Left kidney (tissue), 8 donors: ENCODE measurements at places on chromosomes 3 and 15. TPM values are rescaled to one million over a fixed set of nuclear protein-coding genes. Genes with fewer than 3 reads are reported as not detected.

DNA sequence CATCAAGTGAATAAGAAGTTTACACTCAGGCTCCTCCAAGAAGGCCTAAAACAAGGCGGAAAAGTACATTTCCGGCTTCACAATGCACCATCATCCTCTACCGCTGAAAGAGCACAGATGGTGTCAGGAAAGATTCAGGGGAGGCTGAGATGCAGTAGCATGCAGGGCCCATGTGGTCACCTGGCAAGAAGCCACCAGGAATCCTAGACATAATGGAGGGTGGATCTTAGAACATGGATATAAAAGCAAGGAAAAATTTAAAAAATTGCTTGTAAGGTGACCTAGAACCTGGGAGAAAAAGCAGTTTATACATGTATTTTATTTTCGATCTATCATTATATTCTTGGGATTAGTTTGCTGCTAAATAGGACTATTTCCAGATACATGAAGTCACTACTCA, 21.9 kb upstream of the OTOL1 start:
- no peak for DNase-seq

HYPK gene
- polyA plus RNA-seq = 21.6 TPM

DNA sequence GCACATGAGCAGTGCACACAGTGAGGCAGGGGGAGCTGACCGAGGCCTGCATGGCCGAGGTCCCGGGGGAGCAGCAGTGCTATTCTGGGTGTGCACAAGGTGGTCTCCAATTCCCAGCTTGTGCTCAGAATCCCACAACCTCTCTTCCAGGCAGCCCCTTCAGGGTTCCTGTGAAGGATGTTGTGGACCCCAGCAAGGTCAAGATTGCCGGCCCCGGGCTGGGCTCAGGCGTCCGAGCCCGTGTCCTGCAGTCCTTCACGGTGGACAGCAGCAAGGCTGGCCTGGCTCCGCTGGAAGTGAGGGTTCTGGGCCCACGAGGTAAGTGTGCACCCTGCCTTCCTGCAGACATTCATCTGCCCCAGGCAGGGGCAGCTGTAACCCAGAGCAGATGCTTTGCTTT, 80.2 kb downstream of the DNASE1L3 start:
- no peak for DNase-seq

DNA sequence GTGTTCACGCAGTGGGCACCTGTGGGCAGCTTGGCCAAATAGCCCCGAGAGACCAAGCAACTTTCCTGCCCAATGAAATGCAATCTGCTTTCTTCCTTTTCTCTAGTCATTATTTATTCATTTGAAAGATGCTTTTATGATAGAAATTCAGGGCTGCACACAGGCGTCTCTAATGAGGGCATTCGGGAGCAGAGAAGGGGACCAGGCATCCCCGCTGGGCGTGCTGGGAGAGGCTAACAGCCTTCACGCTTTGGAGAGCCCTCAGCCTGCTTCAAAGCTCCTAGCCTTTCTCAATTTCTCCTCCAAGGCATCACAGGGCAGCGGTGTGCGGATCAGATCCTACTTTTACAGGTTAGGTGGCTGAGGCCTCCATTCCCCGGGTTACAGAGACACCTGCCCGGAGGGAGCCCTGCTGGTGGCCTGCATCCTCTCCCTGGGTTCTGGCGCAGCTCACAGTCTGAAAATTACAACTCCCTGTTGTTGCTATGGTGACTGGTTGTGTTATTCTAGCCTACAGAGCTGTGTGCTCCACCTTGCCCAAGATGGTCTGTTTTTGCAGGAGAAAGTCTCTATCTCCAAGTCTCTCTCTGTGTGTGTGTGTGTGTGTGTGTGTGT, 21.8 kb upstream of the KLF13 start:
- DNase-seq = no peak

PLA2G4D gene
- 0.07 TPM for polyA plus RNA-seq

DNA sequence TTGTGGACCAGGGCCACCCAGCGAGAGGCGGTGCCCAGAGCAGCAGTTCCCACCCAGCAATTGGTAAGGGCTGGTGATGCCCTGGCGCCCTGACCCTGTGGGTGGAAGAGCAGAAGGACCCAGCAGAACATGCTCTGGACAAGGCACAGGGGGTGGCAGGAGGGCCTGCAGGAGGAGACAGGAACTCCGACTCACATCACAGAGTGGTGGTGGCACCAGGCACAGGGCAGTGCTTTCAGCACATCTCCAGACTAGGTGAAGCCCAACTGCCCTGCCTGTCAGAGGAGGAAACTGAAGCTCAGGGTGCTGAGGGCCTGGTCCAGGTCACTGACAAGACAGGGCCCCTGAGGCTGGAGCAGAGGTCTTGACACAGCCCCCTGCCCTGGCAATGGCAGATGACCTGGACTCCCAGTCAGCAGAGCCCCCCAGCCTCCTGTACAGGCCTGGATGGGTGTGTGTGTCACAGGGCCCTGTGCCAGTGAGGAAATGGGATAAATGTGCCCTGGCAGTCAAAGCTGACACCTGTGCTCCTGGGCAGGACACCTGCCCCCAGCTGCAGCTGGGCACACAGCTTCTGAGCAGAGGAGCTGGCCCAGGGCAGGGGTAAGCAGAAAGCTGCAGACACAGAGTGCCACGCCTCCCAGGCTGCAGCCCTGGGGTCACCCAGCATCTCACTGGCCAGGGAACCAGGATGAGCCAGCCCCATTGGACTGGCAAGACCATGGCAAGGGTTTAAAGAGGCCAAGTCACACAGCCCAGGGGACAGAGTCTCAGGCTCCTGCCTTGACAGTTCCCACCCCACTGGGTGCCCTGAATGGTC, 11.4 kb downstream of the KLF15 start:
- no peak for DNase-seq

RASL12 gene
- polyA plus RNA-seq = 6.1 TPM

- peak; percentile 88 for DNase-seq
These were observed at the start of gene NEDD4 for GRCh38 chr15:55993111-55993803. Gene NEDD4 (minus strand): TSS chr15:55993612. CDS start chr15:55993555, 57 bp downstream.

DNA sequence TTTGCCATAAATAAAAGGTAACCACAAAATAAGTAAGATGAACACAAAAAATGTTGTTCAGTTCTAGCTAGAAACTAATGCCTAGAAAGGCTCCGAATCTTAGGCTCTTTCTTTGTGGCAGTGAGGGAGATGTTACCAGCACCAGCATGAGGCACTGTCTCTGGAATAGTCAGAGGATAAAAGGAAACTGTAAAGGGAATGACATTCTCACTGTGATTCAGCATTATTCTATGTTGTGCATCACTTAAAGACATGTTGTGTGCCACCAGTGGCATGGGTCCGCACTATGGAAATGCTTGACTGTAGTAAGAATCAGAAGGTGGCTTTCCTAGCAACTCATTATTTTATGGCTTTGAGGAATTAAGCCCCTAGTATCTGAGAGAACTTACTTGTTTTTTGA, 70.8 kb downstream of the SEC22A start:
- no peak for DNase-seq

- no peak for DNase-seq
These were observed 32.5 kb downstream of the PARP15 start for GRCh38 chr3:122609798-122610559.

SLC6A20 gene
- 0.37 TPM for polyA plus RNA-seq

DNA sequence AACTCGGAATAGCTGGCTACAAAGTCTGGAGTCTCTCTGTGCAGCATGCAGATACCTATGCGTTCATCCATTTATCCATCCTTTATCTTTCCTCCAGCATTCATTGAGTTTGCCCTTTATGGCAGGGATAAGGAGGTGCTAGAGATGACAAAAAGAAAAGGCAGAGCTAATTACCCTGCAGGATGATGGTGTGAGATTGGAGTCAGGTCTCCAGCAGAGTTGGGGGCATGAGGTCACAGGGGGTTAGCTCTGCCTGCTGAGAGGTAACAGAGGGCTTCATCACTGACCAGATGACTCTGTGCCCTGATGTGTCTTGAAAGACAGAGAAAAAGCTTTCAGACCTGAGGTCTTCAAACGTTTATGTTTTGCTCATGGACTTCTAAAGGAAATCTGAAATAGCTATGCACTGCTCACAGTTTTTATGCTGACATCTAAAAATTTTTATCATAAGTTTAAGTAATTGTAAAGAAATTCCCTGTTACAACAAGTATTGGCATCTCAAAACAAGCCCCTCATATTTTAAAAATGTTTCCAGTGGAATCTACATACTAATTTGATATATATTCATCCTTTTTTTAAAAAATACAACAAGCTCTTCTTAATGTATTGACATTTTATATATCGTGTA, 132.3 kb upstream of the ANKRD28 start:
- DNase-seq = no peak

DNA sequence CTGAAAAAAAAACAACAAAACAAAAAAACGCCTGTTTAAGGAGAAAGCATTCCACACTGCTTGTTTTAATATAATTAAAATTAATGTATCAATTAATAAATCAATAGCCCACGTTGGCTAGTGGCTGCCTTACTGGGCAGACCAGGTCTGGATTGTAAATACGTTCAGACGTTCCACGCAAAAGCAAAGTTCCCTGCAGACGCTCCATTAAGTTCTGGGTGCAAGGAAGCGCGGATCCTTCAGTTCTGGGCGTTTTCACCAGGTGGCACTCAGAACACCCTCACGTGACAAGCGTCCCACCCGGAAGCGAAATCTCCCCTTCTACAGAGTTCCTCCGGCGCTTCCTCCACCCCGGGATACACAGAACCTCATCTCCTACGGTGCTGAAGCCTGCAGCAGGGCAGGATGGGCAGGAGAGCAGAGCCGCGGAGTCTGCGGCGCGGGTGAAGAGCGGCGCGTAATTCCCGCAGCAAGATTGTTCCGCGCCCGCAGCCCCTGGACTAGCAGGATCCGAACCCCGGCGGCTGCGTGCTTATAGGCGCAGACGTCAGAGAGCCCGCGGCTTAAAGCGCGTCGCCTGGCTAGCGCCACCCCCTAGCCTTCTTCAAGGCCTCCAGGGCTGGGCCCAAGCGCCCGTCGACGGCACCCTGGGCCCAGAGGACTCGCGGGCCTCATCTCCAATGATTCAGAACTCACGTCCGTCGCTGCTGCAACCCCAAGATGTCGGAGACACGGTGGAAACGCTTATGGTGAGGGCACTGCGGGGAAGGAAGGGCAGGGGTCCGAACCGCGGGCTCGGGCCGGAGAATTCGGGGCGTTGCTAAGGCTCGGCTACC, at the start of gene SLC25A38:
Gene SLC25A38, plus strand, starts transcription at position 326 of the 836 bp plus-strand sequence. Its CDS starts 355 bp downstream, at position 681.
- DNase-seq = peak; percentile 80

- no peak for DNase-seq
These were observed 26.7 kb downstream of the SLC6A1 start for GRCh38 chr3:11019116-11019819.

SAMD7 gene
- not detected for polyA plus RNA-seq

DNA sequence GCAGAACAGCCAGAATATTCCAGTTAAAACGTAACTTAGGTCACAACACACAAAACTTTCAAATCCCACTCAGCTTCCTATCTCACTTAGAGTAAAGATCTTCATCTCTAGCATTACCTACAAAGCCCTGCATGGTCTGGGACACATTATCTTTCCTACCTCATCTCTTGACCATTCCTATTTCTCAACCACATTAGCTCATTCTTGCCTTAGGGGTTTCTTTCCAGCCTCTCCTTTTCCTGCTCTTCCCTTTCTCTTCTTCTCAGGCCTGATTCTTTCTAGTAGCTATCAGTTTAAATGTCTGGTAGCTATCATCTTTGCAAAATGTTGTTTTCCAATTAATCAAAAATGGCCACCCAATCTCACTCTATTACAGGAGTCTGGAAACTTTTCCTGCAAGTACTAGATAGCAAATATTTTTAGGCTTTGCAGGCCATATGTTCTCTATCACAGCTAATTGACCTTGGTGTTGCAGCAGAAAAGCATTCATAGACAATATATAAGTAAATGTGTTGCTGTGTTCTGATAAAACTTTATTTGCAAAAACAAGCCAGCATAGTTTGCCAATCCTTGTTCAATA, 15.1 kb upstream of the CBLB start:
- no peak for DNase-seq

- no peak for DNase-seq
These were observed 26.9 kb downstream of the DNASE1L3 start for GRCh38 chr3:58183891-58184290.

- no peak for DNase-seq
These were observed 4.4 kb upstream of the SNX22 start for GRCh38 chr15:64146885-64147681.

DNA sequence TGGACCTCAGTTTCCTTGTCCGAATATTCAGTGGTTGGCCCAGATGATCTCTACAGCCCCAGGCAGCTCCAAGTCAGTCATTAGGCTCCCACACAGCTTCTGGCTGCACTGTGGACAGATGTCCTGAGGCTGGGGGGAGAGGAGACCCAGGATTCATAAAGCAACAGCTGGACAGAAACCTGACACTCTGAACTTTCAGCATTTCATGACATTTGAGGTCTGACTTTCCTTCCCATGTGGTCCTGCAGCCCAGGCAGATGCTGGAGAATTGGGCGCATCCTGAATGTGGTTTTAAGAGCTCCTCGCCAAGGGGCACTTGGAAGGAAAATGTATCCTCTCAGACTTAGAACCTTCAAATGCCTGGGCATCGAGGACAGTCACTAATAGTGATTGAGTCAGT, 307.6 kb upstream of the LRRFIP2 start:
- DNase-seq = no peak

- DNase-seq = no peak
These were observed 82.0 kb upstream of the TBL1XR1 start for GRCh38 chr3:177279118-177279815.

- no peak for DNase-seq
These were observed 95.6 kb downstream of the RFX7 start for GRCh38 chr15:56148064-56148463.

DNA sequence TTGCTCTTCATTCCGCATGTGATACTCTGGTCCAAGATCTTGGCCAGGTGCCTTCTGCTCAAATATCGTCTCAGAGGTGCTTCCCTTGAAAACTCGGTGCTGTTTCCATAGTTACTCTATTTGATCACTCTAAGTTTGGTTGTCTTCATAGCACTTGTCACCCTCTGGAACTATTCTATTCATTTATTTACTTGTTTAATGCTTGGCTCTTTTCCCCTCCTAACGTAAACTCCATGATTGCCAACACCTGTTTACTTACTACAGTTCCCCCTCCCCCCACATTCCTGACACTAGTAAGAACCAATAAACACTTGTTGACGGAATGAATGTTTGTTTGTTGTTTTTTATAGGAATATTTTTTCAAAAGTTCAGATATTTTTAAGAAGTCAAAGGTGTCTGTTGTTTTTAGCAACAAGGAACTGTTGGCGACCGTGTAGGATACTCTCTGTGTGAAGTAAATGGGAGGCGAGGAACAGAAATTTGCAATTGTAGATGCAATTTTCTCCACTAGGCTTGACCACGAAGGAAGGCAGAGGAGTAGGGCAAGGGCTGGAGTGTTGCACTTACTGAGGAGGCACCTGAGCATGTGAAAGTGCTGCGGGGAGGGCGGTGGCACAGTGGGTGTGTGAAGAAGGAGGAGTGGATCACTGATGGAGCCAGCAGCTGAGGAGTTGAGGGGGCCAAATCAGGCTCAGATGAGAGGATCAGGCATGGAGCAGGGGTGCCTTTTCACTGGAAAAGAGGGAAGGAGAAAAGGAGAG, 48.4 kb downstream of the MOBP start:
- no peak for DNase-seq

VEPH1 gene
- 56.0 TPM for polyA plus RNA-seq
